ENCODE measurements at places on chromosomes 12 and 14.

GRCh38 chr12:1744932-1745331 is 54.1 kb downstream of the ADIPOR2 start:
- DNase-seq: no peak

- no peak for DNase-seq
These were observed 185.2 kb downstream of the TMTC3 start for GRCh38 chr12:88327276-88327675.

GRCh38 chr12:130686511-130686991 is 29.5 kb downstream of the RIMBP2 start:
- DNase-seq: peak; percentile 48

GRCh38 chr12:90280564-90281058 is 572.0 kb upstream of the ATP2B1 start:
- DNase-seq: no peak

DNA sequence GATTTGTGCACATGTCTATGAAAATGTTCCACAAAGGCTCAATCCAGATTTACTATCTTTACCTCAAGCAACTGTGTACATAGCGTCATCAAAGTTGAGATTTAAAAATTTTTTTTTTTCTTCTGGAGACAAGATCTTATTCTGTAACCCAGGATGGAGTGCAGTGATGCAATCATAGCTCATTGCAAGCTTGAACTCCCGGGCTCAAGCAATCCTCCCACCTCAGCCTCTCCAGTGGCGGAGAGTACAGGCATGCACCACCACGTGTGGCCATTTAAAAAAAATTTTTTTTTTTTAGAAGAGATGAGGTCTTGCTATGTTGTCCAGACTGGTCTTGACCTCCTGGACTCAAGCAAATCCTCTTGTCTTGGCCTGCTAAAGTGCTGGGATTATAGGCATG is 2.3 kb downstream of the COCH start:
- no peak for DNase-seq

DNA sequence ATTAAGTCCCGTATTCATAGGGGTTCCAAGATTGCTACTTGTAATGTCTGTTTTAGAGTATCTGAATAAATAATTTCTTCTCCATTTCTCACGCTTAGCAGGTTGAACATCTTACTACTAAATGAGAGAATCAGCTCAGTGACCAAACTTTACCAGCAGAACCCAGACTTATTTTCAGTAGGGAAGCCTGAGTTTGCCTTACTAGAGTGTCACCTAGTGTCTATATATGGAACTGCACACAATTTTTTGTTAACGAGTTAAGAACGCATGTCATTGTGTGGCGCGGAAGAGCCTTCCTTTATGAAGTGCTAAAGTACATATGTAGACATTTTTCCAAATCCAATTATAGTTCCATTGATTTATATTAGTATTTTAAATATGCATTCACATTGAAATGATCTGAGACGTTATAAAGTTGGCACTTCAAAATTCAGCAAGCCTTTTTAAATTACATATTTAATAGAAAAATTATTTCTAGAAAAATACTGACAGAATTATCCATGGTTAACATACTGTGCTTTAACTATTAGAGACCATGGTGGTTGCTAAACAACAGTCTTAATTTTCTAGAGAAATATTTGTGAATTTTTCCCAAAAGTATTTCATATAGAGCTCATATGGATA is 88.3 kb downstream of the RPS29 start:
- peak; percentile 75 for DNase-seq

GRCh38 chr12:43912859-43913258 is 77.0 kb downstream of the TMEM117 start:
- DNase-seq: no peak

DNA sequence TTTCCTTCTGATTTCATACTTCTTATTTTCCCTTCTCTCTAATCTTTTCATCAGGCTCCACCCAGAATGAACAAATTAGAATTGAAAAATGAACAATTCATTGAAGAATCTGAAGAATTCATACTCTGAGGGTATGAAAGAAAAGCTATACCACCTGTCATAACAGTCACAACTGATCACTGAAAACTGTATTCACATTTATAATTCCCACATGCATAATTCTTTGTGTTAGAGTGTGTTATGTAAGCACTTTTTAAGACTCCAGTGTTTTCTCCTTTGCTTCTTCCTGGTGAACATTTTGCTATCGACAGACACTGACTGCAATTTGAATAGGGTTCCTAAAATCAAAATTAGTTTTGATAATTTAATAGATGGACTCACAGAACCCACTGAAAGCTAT is 271.2 kb downstream of the SLC16A7 start:
- DNase-seq: no peak

GRCh38 chr14:31391977-31392503 is 28.3 kb downstream of the HEATR5A start:
- DNase-seq: no peak

DNA sequence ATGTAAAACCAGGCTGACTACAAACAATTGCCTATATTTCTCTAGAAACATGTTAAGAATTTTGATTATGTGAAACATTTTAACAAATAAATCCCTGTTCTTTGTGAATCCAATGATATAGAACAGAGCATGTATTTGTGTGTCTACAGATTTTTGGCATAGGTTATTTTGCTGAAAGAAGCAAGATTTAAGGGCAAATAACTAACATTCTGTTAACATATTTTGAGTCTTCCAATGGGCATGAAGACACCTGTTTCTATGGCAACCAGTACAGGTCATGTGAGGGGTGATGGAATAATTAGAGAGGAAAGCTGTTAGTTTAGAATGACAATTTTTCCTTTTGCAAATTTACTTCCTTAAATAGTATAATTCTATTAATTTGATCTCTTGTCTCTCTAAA is 8.8 kb downstream of the ART4 start:
- no peak for DNase-seq

DNA sequence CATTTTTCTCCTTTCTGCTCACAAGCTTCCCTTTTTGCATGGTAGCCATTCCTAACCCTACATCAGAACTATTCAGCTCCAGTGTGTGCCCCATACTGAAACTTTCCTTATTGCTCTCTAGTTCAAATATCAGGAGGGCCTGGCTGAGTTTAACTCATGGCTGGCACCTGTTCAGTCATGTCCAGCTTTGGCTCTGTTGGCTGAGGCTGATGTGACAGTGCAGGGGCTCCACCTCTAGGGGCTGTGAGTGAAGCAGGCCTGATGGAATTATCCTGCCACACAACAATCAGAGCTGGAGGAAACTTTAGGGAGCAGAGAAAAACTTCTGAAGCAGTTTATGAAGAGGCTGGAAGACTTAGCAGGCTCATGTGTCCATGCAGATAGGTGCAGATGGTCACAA is 8.5 kb downstream of the COQ6 start:
- no peak for DNase-seq

All from Ammon's horn (tissue), 1 donor.